Stimulated activated CD4-positive, alpha-beta T cell treated with anti-CD3 and anti-CD28 coated beads, Interleukin-2, amount 100 ng/mL, for 48 hours (primary cell): ENCODE measurements at places on chromosomes 11 and 22.

DNA sequence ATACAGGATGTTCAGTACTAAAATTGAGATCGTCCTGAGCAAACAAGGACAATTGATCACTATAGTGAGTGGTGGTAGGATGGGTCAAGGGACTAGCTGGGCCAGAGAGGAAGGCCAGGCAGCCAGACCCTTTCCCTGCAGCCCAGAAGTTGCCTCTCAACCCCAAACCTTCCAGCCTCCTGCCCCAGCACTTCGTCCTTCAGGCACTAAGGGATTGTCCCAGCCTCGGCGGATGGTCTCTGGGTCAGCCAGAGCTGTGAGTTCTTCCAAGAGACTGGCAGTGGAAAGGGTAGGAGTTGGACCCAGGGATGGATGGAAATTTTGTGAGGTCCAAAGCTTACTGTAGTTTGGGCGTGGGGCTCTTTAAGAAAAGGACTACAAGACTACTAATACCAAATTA lies 3.6 kb upstream of the LMO1 start:
- DNase-seq: no peak

GRCh38 chr11:16772141-16772512 lies 33.7 kb downstream of the C11orf58 start:
- no peak for DNase-seq

GRCh38 chr11:61495801-61496601 lies 12.5 kb upstream of the LRRC10B start:
- DNase-seq: no peak

DNA sequence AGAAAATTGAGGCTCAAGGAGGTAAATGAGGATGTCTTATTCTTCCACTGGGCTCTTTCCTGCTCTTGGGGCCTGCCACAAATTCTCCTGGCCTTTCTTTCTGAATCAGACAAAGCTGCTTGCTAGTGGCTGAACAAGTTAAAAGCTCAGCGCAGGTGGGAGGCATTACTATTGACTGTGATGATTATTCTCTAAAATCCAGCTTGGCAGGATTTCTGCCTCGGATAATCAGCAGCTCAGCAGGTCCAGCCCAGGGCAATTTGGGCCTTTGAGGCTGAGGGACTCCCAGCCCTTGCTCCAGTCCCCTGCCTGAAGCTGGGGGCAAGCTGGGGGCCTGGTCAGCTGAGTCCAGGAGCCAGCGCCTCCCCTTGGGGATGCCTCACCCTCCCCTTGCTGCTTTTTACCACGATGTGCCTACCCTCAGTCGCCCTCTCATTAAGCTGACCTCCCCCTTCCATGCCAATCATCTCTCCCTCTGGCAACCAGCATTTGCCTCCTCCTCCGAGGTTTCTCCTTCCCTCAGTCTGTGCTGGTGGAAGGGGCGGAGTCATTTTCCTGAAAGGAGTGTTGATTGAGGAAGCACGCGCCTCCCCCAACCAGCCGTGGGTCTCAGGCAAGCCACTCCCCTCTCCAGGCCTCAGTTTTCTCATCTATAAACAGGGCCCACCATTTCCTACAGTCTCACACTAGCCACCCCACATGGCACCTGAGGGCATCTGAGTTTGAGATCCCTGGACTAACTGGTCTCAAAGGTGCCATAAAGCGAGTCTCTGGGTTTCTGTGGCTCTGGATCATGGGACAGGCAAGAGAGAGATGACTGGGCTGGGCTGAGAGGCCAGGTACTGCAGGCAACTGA lies 60.6 kb upstream of the PRDM11 start:
- DNase-seq: no peak
